Pancreas (tissue), 10 donors: ENCODE measurements at places on chromosomes 5 and 9. TPM values are rescaled to one million over a fixed set of nuclear protein-coding genes. Genes with fewer than 3 reads are reported as not detected.
A peak's percentile ranks its signal among the peaks of the same experiment; 100 is the strongest.

DNA sequence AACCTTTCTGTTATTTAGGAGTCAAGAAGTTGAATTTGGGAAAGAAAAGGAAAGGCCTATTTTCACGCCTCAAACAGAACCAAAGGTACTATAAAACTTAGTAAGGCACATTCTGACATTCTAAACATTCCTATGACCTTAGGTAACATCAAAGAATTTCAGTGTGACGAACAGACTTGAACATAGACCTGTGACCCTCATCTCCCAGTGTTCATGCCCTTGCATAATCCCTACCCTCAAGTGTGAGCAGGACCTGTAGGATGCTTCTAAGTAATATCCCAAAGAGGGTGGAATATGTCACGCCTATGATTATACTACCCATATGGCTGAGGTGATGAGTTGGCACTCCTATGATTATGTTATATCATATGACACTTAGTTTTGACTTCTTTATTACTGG lies 540.9 kb downstream of the KIF4B start:
- no peak for DNase-seq

GRCh38 chr5:150075233-150075632 lies 11.1 kb downstream of the CSF1R start:
- no peak for DNase-seq

Gene KIF4B
- total RNA-seq, result not detected

GRCh38 chr9:70429899-70430298 lies 15.4 kb upstream of the KLF9 start:
- no peak for DNase-seq

DNA sequence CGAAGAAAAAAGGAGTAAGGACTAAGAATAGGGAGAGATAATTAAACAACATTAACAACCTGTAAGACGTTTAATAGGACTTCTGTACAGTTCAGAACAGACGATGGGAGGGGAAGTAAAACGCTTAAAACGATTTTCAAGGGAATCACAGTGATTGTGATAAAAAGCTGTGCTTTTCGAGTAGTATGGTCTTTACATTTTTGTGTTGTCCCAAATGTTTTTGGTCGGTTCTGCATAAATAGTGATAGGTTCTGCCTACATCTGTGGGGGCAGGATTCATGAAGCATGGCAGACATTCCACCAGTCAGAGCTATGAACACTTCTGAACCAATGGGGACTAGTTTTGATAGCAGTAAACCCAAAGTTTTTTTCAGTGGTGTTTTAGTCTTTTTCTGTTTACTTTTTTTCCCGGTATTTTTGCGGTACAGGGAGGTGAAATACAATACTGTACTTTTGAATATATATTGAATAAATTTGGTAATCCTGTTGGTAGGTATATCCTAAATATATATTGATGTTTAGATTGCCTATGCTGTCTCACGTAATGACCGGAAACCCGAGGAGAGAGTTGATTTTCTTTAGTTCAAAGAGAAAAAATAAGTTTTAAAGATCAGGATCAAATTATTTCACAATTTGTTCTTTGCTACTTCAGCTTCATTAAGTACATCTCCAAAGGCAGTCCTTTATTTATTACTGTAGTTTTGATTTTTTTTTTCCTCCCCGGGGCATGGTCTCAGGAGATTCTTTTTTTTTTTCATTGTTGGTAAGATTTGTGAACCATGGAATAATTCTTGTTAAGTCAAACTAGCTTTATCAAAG lies 1.3 kb downstream of the ERBIN start:
- DNase-seq, result no peak

Gene TRAF2
- 6.6 TPM for total RNA-seq

GRCh38 chr5:168877132-168877892 lies 298.1 kb upstream of the PANK3 start:
- peak; percentile 46 for DNase-seq

- peak; percentile 85 for DNase-seq
These were observed at the start of gene ELAVL2 for GRCh38 chr9:23826120-23826629. Gene ELAVL2 (minus strand): TSS chr9:23826240. CDS start chr9:23762234, 64,006 bp downstream.

DNA sequence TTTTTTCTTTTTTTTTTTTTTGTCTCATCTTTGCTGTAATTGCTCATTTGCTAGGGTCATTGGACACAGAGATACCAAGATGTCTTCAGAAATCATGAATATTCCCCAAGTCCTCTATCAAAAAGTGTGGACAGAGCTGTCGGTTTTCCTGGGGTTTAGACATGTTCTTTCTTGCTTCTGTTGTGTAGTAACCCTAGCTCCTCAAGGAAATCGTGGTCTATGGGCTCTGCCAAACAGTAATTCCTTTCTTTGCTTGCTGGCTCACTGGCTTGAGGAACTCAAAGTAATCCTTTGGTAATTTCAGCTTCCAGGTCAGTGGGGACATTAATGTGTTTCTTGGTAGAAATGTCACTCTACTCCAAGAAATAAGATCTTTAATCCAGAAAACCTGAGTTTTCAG lies 101.7 kb downstream of the TMC1 start:
- DNase-seq, result no peak

Gene FOXD4L6
- 0.08 TPM for total RNA-seq

DNA sequence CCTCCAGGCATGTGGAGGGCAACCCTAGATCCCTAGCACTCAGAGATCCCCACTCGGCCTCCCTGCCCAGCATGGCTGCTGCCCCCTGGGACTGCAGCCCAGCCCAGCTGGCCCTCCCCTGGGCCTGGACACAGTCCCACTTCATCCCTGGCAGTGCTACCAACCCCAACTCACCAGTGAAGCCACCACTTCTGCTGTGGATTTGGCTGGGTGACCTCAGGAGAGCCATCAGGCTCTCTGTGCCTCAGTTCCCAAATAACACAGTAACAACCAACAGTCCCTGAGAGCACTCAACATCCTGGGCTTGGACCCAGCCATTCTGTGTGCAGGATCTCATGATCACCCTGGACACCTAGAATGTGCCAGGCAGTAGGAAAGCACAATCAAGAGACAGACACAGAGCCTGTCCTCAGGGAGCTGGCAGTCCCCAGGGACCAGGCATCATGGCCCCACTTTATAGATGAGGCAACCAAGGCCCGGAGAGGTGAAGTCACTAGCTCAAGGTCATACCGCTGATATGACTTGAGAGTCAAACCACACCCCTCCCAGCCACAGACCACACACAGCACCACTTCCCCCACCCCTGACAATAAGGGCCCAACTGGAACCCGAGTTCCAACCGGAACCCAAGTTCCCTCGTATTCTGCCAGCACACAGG lies 4.7 kb upstream of the PSMB7 start:
- no peak for DNase-seq

Gene TMEM171
- total RNA-seq, result 0.19 TPM

DNA sequence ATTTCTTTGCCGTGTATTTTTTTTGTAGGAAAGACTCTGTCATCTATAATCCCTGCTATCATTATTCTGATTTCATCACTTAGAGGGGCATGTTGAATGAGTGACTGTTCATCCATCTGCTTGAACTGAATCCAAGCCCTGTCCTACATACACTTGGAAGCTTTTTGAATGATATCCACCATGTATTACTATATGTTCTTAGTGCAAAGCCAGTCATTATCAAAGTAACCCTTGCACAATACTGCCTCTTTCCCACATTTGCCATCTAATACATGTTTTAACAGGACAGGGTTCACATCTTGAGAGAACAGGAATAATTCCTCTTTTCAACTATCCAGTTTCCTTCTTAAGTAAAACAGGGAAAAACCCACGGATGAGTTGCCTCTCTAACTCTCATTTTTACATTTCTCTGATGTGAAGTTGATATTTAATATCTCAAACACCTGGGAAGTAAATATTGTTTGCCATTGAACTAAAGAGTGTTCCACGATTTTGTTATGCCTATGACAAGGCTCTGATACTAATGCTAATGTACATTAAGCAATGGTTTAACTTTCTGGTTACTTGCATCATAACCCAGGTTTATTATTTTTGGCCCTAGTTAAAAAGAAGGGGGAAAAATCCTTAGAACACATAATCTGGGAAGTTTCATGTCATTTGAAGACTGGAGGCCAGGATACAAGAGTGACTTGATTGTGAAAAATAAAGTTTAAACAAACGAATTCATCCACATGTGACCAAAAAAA lies 103.7 kb upstream of the TARS1 start:
- DNase-seq, result no peak

Gene AGPAT2
- 90.2 TPM for total RNA-seq

- peak; percentile 37 for DNase-seq
These were observed 19.6 kb upstream of the TMEM252 start for GRCh38 chr9:68560071-68560844.

Gene ELAVL2
- total RNA-seq, result 0.12 TPM

Gene ADAMTS12
- total RNA-seq, result 0.32 TPM

Gene MRPL41
- 19.7 TPM for total RNA-seq

DNA sequence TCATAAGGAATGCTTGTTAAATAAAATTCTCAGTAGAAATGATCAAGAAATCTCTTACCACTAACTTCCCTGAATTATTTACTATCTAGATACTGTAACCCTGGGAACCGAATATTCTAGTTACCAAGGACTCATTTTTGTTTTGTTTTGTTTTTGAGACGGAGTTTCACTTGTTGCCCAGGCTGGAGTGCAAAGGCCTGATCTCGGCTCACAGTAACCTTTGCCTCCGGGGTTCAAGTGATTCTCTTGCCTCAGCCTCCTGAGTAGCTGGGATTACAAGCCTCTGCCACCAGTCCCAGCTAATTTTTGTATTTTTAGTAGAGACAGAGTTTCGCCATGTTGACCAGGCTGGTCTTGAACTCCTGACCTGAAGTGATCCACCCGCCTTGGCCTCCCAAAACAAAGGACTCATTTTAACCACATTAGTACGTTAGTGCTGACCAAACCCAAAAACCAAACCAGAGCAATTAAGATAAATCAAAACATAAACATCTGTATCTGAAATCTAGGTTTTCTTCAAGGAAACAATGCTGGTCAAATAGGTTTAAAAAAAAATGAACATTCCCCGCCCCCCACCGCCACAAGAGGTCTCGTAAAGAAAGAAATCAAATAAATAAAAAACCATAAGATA lies 3.7 kb downstream of the TXN start:
- no peak for DNase-seq

GRCh38 chr5:155689406-155689805 lies 637.6 kb upstream of the SGCD start:
- no peak for DNase-seq

Gene PCDHAC1
- total RNA-seq, result 1.5 TPM

GRCh38 chr5:3155717-3156116 lies 404.2 kb upstream of the IRX2 start:
- no peak for DNase-seq

GRCh38 chr9:26262421-26263107 lies 584.3 kb upstream of the TUSC1 start:
- no peak for DNase-seq

Gene FRMD3
- total RNA-seq, result 1.4 TPM

DNA sequence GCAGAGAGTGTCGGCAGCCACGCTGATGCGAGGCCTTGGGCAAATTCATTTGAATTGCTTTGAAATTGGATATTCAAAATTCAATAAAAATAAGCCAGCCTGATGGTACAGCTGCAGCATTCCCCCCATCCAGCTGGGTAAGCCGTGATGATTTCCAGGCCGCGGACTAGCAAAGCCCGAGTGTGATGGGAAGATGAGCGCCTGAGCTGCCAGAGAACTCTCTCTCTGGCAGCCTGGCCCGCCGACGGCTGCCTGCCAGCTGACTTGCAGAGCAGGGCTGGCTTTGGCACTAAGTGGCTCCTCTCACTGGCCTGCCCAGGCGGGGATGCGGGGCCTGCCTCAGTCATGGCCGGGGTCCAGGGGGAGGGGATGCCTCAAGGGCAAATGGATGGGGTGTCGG lies 268.3 kb upstream of the WWC1 start:
- no peak for DNase-seq

DNA sequence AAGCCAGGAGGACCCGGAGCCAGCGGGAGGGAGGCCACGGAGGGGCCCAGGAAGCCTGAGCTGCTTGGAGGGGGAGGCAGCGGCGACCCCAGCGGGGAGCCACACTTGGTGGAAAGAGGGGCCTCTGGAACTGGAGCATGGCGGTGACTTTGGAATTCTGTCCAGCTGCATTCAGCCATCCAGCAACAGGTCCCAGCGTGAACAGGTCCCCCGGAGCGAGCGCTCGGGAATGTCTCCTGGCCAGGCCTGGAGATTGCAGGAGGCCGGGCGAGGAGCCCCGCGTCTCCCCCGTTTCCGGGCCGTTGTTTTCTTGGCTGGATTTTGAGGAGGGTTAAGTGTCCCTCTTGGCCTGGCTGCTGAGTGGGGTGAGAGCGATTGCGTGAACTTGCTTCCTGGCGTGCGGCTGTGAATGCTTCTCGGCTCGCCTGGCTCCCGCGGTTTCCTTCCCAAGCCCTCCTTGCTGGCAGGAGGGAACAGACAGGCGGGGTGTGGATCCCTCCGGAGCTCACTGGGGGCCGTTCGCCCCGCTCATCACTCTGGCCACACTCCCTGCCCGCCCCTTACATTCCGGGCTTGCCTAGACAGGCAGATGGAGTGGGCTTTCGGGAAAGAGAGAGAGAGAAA lies 125.3 kb upstream of the IRX4 start:
- peak; percentile 7 for DNase-seq

Gene TBCA
- 59.1 TPM for total RNA-seq

GRCh38 chr5:132485641-132486317 lies 4.8 kb downstream of the IRF1 start:
- no peak for DNase-seq

Gene FBN2
- 0.51 TPM for total RNA-seq

- no peak for DNase-seq
These were observed 166.6 kb upstream of the GAS1 start for GRCh38 chr9:87113874-87114273.

DNA sequence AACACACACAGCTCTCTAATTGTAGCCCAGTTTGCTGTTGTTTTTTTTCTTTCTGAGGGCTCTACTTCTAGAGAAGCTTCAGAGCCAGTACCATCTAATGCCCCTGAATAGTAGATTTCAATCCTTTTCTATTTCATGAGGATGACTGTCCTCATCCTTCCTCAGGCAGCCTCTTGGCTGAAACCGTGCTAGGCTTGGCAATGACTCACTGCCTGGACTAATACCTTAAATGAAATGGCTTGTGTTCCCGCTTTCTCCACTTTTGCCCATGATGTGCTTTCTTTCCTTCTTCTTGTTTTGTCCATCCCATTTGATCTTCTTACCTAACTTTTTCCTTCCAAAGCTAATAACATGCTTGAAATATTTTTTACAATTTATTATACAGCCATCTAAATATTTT lies 80.1 kb downstream of the ITGA1 start:
- DNase-seq, result no peak

DNA sequence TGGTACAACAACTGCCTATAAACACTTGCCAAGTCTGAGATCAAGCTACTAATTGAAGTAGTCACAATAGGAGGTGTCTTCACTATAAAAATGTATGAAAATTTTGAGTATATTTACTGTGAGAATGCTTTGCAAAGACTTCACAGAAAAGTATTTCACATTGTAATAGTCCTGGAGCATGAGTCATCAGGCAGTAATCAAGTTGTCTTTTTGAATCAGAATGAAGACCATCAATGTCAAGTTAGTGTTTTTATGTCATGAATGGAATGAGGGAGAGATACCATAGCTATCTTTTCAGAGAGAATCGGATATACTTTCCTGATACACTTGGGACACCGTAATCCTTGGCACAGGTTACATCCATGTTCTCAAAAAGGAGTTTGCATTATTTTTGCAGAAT lies 466.9 kb upstream of the ARRDC3 start:
- DNase-seq, result no peak

DNA sequence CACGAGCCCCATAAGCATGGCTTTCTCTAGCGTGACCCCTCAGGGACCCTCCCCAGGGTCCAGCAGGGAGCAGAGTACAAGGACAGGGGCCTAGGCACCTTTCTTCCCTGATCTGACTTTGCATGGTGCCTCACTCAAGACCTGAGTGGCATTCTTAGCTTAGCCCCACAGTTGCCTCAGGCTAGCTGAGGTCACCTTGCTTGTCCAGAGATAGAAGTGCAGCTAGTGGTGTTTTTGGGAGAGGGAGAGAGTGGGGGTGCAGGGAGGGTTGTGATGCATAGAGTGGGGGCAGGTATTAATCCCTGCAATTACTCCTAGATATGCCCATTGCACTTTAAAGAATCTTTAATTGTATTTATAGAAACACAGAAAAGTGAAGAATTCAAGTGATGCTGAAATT lies 8.4 kb upstream of the TRIO start:
- no peak for DNase-seq
